ENCODE measurements at places on chromosomes 6 and 20.

- peak; percentile 15 for DNase-seq
Observed at GRCh38 chr6:157281570-157281969, 41.7 kb downstream of the TMEM242 start.

- DNase-seq, result no peak
Observed at GRCh38 chr20:52306477-52306876, 114.9 kb upstream of the ZFP64 start.

DNA sequence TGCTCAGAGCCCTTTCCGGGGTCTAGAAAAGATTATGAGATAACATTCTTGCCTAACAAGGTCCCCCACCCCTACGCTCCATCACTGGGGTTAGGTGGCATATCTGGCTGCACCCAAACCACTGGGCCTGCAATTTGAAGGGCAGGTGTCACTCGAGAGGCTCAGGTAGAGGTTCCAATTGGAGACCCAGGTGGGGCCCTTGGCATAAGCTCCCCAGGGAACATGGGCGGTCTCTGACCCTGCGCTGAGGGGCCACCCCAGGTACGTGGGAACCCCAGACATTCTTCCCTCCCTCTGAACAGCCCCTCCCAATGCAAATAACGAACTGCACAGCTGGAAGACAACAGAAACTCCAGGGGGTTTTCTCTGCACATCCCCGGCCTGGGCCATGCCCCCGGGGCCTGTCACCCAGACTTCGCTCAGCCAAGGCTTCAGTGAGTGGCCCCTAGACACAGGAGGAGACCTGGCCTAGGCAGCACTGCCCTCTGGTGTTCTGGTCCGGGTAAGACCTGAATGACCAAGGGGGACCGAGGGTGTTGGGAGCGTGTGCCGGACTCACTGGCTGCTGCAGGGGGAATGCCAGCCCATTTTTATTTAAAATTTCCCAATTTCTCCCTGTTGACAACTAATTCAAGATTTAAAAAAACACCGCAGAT is 47.5 kb downstream of the DSTN start:
- peak; percentile 53 for DNase-seq

DNA sequence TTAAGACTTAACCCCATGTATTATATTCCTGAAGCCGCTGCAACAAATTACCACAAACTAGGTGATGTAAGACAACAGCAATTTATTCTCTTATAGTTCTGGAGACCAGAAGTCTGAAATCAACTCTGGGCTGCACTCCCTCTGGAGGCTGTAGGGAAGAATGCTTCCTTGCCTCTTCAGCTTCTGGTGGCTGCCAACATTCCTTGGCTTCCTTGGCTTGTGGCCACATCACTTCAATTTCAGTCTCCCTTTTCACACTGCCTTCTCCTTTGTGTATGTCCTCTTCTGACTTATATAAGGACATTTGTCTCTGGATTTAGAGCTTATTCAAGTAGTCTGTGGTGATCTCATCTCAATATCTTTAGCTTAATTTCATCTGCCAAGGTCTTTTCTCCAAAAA is 141.6 kb downstream of the DHX35 start:
- peak; percentile 41 for DNase-seq

DNA sequence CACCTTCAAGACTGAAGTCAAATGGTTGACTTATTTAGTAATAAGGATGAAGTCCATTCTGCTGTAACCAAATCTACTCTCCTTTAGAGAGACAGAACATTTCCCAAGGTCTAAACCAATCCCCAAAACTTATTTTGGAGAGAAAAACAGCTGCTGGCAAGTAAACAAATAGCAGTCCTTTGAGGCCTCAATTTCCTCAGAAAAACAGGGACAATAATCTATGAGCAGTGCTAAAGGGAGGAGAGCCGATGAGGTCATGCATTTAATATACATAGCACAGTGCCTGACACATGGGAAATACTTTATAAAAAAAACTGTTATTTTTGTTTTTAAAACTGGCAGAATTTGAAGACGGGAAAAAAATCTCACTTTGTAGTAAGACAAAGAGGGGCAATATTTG is 526.0 kb downstream of the EPM2A start:
- peak; percentile 5 for DNase-seq
